ENCODE measurements at places on chromosomes 2 and 18. TPM values are rescaled to one million over a fixed set of nuclear protein-coding genes. Genes with fewer than 3 reads are reported as not detected.
A peak's percentile ranks its signal among the peaks of the same experiment; 100 is the strongest.

- no peak for ATAC-seq
Observed at GRCh38 chr18:577643-578375, 2.4 kb upstream of the CETN1 start.

- ATAC-seq: no peak
Observed at GRCh38 chr2:211408483-211408891, 852.1 kb downstream of the CPS1 start.

GRCh38 chr18:79951545-79952455 is at the start of gene SLC66A2:
Gene SLC66A2 (minus strand): TSS chr18:79951653. CDS start chr18:79950926, 727 bp downstream.
- ATAC-seq: peak; percentile 89

HOXD3 gene
- total RNA-seq: 13.9 TPM

REV1 gene
- 25.8 TPM for total RNA-seq
